ENCODE measurements at places on chromosomes 1 and 21. TPM values are rescaled to one million over a fixed set of nuclear protein-coding genes. Genes with fewer than 3 reads are reported as not detected.

MOB3C gene
- 5.8 TPM for total RNA-seq

SLC6A17 gene
- total RNA-seq: not detected

ILDR2 gene
- total RNA-seq: 0.42 TPM

HTR1D gene
- total RNA-seq: 0.17 TPM

NEK2 gene
- 33.4 TPM for total RNA-seq

ESRRG gene
- not detected for total RNA-seq

LYPD8 gene
- total RNA-seq: not detected

CR2 gene
- not detected for total RNA-seq

PEAR1 gene
- total RNA-seq: 8.8 TPM

TMEM240 gene
- total RNA-seq: 5.5 TPM

LRRC47 gene
- total RNA-seq: 53.0 TPM

SLC5A9 gene
- total RNA-seq: not detected

GPR52 gene
- 1.2 TPM for total RNA-seq

PRRC2C gene
- 298 TPM for total RNA-seq

- peak; percentile 53 for DNase-seq
Measured at GRCh38 chr1:38005195-38006007, at the start of gene FHL3. TSS of gene FHL3 (minus strand) at chr1:38005514. CDS start at chr1:37999412, 6,102 bp downstream.

- DNase-seq: no peak
Measured at GRCh38 chr1:207973898-207974568, 63.1 kb upstream of the CD34 start.

DNA sequence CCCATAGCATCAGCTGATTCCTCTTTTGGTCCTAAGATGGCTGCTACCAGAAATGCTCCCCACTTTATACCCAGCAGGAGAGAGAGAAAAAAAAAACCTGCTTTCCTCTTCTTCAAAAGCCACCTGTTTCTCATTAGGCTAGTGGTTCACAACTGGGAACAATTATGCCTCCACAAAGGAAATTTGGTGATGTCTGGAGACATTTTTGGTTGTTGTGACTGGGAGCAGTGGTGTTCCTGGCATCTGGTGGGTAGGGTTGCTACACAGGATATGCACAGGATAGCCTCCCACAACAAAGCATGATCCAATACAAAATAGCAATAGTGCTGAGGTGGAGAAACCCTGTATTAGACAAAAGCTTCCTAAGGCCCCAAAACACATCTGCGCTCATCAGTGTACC lies 38.5 kb upstream of the SGIP1 start:
- no peak for DNase-seq

GRCh38 chr1:174836543-174836942 lies 163.2 kb upstream of the CACYBP start:
- DNase-seq: no peak

DNA sequence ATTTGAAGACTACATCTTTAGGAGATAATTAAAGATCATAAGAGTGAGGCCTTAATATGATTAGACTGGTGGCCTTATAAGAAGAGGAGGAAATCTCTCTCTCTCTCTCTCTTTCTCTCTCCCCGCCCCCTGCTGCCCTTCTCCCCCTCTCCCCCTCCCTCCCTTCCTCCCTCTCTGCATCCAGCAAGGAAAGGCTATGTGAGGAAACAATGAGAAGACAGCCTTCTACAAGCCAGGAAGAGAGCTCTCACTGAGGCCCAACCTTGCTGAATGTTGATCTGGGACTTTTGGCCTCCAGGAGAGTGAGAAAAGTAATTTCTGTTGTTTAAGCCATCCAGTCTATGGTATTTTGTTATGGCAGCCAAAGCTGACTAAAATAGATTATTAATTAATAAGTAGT lies 21.6 kb downstream of the FOXD3 start:
- DNase-seq: no peak

- DNase-seq: peak; percentile 67
Measured at GRCh38 chr1:245585252-245585959, 430.6 kb downstream of the KIF26B start.

- DNase-seq: no peak
Measured at GRCh38 chr1:31570228-31570627, 6.1 kb upstream of the TINAGL1 start.

DNA sequence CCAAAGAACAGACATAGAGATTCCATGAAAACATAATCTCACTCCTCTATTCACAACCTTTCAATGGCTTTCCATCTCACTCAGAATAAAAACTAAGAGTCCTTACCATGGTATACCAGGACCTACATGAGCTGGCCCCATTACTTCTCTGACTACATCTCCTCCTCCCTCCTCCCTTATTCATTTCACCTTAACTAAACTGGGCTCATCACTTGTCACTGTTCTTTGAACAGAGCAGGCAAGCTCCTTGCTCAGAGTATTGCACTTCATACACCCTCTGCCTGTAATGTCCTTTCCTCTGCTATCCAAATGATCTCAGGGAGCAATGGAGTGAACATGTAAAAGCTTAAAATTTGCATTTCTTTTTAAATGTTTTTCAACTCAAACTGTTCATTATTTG lies 142.0 kb downstream of the MRPL39 start:
- DNase-seq: no peak

- DNase-seq: no peak
Measured at GRCh38 chr1:234120327-234120944, 216.0 kb downstream of the SLC35F3 start.

- peak; percentile 79 for DNase-seq
Measured at GRCh38 chr1:167059045-167059808, 30.9 kb downstream of the GPA33 start.

DNA sequence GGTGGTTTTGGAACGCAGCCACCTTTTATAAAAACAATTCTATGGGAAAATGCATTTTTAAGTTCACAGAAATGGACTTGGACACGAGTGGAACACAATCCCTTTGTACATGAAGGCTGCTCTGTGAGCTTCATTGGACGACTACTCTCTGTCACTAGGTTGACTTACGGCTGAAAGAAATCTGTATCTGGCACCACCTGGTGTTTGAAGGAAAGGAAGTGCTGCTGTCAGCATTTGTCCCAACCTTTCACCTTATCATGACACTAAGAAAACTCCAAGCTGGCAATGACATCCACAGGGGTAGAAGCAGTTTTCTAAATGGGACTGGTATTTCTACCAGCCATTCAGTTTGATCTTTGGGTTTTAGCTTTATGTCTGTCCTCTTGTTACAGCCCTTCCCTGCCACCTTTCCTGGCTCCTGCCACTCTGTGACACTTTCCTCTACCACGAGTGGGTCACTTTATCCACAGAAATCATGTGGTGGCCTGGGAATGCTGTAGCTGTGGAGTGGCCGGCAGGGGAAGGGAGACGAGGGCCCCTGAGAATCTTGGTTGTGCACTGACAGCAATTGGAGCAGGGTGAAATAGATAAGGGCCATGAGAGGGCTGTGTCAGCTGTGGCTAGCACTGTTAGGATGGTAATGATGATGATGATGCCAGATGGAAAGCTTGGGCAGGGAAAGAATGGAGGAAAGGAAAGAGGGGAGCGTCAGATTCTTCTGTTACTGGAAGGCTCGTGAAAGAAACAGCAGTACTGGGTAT lies 85.2 kb downstream of the TBX19 start:
- no peak for DNase-seq

GRCh38 chr1:2557482-2558400 lies 1.6 kb downstream of the TNFRSF14 start:
- DNase-seq: no peak

DNA sequence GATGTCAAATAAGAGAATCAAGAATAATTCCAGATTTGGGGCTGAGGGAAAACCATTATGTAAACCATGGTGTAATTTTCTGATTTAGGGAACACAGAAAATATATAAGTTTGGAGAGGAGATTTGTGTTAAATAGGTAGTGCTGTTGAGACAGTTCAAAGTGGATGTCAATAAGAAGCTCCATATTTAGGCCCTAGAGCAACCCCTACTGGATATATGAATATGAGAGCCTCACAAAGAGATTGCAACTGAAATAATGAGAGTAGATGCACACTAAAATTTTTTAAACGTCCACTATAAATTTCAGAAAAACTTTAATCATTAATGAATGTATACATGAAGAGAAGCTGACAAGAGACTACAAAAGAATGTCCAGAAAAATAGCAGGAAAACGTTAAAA lies 1447.8 kb upstream of the PRMT6 start:
- DNase-seq: peak; percentile 23

- DNase-seq: peak; percentile 27
Measured at GRCh38 chr1:36966242-36966641, 68.1 kb downstream of the GRIK3 start.

DNA sequence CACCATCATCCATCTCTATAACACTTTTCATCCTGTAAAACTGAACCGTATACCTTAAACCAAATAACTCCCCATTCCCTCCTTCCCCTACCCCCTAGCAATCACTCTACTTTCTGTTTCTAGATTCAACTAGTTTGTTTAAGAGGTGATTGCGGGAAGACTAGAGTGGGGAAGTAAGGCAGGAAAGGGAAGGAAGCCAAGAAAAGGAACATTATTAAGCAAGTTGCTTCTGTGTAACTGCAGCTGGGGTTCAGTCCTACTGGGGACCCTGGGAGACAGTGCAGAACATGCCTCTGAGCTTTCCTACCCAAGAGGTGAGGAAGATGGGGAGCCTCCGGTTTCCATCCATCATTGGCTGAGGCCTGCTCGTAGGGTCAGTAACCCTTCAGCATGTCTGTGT lies 28.9 kb upstream of the H3-3A start:
- DNase-seq: no peak

DNA sequence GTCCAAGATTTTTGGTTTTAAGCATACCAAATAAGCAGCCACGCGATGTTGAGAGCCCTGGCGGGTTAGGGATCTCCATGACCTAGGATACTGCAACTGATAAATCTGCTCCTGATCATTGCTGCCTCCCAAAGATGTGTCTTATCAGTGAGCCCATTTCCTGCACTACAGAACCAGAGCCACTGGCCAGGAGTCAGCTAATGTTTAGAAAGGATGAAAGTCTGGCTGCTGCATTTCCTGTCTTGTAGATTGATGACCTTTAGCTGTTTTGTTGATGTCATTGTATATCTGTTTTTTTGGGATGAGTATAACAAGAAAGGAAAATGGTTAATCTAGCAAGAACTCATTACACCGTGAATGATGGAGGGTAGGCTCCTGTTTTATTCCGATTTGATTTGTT lies 74.5 kb downstream of the C1orf21 start:
- no peak for DNase-seq

GRCh38 chr1:19070197-19070651 lies 113.7 kb upstream of the IFFO2 start:
- DNase-seq: no peak

GRCh38 chr1:159076438-159077119 lies at the start of gene AIM2:
TSS of gene AIM2 (minus strand) at chr1:159076766. CDS start at chr1:159073499, 3,267 bp downstream.
- DNase-seq: no peak

DNA sequence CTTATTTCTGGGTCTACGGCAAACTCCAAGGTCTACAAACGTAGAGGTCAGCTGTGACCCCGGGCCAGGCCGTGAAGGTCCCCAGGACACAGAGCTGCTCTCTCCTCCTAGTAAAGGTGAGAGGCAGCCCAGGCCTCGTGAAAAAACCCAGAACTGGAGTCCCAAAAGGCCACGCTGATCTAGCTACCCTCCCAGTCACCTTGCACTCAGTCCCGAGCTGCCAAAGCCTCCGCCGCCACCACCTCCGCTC lies 125 bp downstream of the ATP5PF start:
- no peak for DNase-seq

DNA sequence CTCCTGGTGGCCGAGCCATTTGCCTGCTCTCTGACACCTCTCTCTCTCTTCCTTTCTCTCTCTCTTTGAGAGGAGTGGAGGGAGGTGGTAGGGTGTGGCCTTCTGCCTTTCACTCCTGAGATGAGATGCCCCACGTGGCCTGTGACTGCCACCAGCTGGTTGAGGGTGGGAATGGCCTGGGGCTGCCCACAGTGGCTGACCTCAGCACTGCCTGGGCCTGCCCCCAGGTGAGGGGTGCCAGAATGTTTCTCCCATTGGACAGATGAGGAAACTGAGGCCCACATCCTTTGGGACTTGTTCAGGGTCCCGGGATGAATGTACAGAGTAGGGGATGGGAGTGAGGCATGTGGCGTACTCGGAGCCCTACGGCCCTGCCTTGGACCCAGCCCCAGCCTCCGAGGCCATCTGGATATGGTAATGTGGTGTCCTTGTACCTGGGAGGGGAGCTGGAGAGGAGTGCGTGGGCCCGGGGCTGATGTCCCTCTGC lies 12.7 kb upstream of the C1orf167 start:
- DNase-seq: peak; percentile 56

- DNase-seq: no peak
Measured at GRCh38 chr1:67536957-67537666, 106.9 kb upstream of the SERBP1 start.

GRCh38 chr1:26020330-26020768 lies 1.2 kb upstream of the EXTL1 start:
- DNase-seq: no peak

DNA sequence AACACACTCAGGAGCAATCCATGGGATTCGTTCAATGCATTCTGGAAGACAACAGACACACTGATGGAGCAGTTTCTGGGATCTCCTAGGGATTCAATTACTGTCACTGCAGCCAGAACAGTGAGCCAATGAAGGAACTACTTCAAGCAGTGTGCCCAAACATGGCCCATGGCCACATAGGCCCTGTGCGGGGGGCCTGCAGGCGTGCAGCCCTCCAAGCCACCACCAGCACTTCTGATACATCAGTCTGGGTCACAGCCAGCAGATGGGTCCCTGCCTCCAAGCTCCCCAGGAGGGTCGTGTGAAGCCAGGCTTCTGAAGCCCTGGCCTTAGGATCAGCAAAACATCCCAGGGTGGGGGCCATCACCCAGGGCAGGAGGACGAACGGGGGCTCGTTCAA lies 99.3 kb downstream of the RAVER2 start:
- no peak for DNase-seq

GRCh38 chr1:31657972-31658510 lies 13.4 kb upstream of the PEF1 start:
- no peak for DNase-seq

DNA sequence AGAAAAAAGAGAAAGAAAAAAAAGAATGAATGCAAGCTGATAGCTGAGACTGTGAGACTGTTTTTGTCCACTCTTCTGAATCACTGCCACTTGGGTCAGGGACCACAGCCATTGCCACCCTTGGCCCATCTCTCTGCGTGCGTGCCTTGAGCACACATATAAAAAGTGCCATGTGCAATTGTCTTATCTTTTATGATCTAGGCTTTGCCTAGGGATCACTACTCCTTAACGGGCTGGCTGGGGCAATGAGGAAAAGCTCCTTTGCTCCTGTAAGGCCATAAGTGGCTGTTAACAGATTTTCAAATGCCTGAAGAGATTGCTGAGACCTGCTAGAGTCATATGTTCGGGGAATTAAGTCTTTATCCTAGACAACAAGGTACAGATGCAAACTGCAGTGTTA lies 8.2 kb downstream of the SPATA46 start:
- no peak for DNase-seq

DNA sequence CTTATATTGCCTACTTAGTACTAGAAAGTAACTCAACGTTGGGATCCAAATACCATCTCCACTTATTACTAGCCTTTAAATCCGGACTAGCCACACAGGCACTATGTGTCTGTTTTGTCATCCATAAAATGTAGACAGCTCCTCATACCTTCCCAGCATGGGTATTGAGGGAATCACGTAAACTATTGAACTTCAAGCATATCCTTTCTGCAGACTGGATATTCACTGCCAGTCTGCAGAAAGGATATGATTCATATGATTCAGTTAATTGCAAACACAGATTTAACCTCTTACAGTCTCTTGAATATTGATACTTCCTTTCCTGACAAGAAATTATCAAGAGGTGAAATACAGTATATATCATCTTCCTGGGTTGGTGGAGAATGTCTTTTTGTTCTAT lies 186.0 kb downstream of the LEPR start:
- no peak for DNase-seq
